Amygdala (tissue), 56 donors: ENCODE measurements at places on chromosomes 7 and 10.

GRCh38 chr10:77925410-77925794 is 1.2 kb downstream of the DLG5 start:
- DNase-seq: no peak

DNA sequence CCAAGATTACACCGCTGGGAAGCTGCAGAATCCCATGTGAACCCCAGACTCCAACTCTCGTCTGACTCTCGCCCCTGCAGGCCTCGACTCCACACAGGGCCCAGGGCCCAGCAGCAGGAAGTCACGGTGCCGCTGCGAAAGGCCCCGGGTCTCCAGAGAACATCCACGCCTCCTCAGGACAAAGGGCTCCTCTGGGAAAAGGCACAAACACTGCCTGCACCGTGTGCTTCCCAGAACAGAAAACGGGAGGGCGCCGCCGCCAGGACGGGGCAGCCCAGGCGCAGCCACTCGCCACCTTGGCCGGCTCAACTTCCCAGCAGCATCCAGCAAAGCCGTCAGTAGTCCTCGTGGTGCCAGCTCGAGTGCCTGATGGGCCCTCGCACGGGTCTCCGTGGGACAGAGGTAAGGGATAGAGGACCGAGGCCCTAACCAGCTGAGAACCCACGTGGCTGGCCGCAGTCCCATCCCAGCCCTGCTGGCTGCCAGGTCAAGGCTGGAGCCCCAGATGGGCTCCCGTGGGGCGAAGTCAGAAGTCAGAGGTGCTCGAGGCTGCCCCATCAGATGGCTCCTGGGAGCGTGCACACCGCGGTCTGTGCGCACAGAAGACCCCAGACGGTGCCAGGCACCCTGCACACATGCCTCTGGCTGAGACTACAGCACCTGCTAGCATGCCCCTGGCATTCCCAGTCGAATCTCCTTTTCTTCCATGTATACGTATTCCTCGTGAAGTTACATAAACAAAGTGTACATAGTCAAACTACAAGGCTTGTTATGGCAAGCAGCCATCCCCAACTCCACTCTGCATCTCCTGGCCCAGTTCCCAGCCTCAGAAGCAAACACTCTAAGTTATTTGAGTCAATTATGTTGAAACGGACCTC is 60.2 kb downstream of the MAD1L1 start:
- no peak for DNase-seq

- DNase-seq: no peak
Measured at GRCh38 chr7:40645197-40645596, 510.4 kb downstream of the SUGCT start.

DNA sequence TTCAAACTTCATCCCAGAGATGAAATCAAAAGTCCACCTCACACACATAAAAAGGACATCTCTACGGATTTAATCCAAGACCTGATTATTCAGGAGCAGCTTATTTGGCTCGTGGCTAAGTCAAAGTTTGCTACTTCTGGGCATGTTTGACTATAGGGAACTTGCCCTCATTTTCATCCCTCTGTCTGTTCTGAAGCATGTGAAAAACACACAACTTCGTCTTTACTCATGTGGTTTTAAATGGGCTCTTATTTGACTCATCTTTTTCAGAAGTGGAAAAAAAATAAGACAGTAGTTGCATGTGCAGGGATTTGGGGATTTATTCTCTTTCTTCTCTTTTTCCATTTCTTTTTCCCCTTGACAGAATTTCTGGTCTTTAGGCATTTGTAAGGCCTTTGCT is 295.9 kb downstream of the TFEC start:
- no peak for DNase-seq

GRCh38 chr7:41027428-41028115 is 675.3 kb downstream of the INHBA start:
- no peak for DNase-seq

GRCh38 chr7:158782761-158783401 is 46.4 kb downstream of the ESYT2 start:
- DNase-seq: no peak

- no peak for DNase-seq
Measured at GRCh38 chr7:46885167-46885566, 696.7 kb downstream of the TNS3 start.

GRCh38 chr10:35827783-35828182 is 185.7 kb upstream of the FZD8 start:
- DNase-seq: no peak

GRCh38 chr10:130234171-130234965 is 98.2 kb downstream of the GLRX3 start:
- DNase-seq: no peak

GRCh38 chr7:129665013-129665401 is 53.5 kb downstream of the NRF1 start:
- no peak for DNase-seq

GRCh38 chr10:126705131-126705530 is 34.6 kb upstream of the C10orf90 start:
- DNase-seq: no peak

GRCh38 chr7:16554518-16555236 is 28.1 kb downstream of the LRRC72 start:
- DNase-seq: no peak

GRCh38 chr7:30761214-30762156 is 9.6 kb downstream of the INMT start:
- DNase-seq: no peak
